HepG2 (cell line): ENCODE measurements at places on chromosomes 1 and 21. TPM values are rescaled to one million over a fixed set of nuclear protein-coding genes. Genes with fewer than 3 reads are reported as not detected.

DNA sequence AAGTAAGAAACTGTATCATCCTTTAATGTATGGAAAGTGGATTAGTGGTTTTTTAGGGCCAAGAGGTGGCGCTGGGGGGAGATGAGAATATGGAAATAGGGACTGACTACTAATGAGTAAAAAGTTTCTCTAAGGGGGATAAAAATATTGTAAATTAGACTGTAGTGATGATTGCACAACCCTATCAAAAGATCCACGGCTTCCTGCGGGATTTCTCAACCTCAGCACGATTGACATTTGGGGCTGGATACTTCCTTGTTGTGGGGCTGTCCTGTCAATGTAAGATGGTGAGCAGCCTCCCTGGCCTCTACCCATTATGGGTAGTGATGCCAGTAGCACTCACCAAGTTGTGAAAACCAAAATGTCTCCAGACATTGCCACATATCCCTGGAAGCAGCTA, 36.0 kb upstream of the PRDM2 start:
- H3K36me3 ChIP-seq, result no peaks in the 10 kb centered on the region
- H3K4me1 ChIP-seq, result no peaks in the 10 kb centered on the region
- no peak overlapping the region for H3K27ac ChIP-seq
- H3K27me3 ChIP-seq, result peaks cover 5% of the 10 kb centered on the region
- no peak overlapping the region for H3K4me3 ChIP-seq

The LCK gene
- 0.83 and 0.93 TPM in 2 replicates for total RNA-seq

DNA sequence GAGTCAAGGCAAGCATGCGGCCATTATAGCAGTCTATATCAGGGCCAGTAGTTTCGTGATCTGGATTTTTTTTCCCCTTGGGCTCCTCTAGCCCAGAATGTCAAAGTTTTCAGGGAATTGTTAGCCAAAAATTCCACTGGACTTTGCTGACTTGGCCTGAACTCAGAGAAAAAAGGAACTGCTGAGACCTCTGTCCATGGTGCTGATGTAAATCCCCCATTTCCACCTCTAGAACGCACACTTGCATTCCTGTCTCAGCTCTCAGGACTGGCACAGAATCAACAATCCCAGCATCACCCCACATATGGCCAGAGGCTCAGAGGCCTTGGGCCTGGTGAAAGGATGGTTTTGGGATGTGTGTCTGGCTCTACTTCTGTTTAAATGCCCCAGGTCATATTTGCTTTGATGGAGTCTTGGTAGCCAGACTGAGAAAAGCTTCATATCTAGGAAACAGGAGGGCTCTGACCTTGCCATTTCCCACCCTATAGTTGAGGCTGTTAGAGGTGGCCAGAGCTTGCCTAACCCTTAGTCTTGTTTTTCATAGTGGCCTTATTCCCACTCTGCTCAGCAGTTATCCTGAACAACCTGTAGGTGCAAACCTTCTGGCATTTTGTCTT, 16.9 kb upstream of the EFCAB14 start:
- no peak overlapping the region for H3K4me3 ChIP-seq
- no peak overlapping the region for H3K27ac ChIP-seq
- no peaks in the 10 kb centered on the region for H3K4me1 ChIP-seq
- peak; percentile 52 for DNase-seq
- H3K27me3 ChIP-seq, result no peaks in the 10 kb centered on the region
- no peaks in the 10 kb centered on the region for H3K36me3 ChIP-seq

The BTF3L4 gene
- 74.3 and 112 TPM in 2 replicates for total RNA-seq

The FAM229A gene
- 0.31 and 3.2 TPM in 2 replicates for total RNA-seq

DNA sequence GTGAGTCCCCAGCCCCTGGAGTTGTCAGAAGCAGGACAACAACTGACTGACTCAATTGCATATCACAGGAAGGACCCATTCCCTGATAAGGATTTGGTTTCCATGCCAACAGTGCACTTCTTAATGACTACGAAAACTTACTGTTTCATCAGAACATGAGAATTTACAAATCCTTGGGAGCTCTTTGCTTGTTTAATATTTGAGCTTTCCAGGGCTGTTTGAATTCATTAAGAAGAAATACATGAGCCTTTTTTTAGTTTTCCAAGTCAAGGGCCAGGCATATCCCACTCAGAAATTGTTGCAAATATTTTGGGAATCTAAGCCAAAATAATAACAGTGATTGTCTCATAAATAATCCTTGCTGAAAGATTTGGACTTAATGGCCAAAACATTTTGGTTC, 27.2 kb upstream of the COL24A1 start:
- H3K4me1 ChIP-seq, result no peaks in the 10 kb centered on the region
- no peak for DNase-seq
- no peak overlapping the region for H3K4me3 ChIP-seq
- no peaks in the 10 kb centered on the region for H3K36me3 ChIP-seq

DNA sequence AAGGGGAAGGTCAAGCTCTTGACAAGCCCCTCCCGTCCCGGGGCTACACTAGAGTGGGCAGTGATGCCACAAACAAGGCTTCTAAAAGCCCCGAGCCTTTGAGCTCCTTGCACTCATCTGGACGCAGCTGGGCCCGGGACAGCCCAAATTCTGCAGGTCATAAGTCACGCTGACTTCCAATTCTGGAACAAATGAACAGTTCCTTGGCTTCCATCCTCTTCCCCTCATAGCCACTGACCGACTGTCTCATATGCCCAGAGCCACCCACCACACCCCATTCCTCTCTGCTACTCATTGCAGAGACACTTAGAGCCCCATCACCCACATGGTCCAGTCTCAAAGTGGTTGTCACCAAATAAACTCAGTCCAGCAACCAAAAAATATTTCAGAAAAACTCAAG, 32.8 kb upstream of the PRELP start:
- no peaks in the 10 kb centered on the region; the same call in none of the 2 replicates for H3K27me3 ChIP-seq
- H3K4me1 ChIP-seq, result no peaks in the 10 kb centered on the region
- no peak overlapping the region for H3K27ac ChIP-seq
- no peak overlapping the region for H3K4me3 ChIP-seq

DNA sequence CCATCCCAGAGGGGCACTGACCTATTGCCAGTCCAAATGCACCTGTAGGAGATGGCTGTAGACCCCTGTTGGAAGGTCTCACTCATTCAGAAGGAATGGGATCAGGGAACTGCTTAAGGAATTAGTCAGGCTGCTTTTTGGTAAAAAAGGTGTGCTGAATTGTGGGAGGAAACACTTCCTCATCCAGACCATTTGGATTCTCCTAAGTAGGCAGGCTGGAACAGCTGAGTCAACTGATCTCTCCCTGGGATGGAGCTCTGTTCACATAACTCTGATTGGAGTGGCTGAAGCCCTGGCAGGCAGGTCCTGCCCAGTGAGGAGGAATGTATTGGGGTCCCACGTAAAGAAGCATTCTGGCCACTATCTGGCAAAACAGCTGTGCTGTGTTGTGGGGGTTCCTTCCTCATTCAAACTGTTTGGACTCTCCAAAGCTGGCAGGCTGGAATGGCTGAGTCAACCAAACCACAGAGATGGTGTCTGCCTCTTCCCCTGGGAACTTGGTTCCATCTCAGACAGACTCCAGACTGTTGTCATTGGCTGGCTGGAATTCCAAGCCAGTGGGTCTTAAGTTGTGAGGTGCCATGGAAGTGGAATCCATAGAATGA, 70.7 kb upstream of the PDC start:
- no peaks in the 10 kb centered on the region for H3K4me1 ChIP-seq
- no peak for DNase-seq
- H3K4me3 ChIP-seq, result no peak overlapping the region
- H3K27ac ChIP-seq, result no peak overlapping the region
- no peaks in the 10 kb centered on the region for H3K27me3 ChIP-seq

DNA sequence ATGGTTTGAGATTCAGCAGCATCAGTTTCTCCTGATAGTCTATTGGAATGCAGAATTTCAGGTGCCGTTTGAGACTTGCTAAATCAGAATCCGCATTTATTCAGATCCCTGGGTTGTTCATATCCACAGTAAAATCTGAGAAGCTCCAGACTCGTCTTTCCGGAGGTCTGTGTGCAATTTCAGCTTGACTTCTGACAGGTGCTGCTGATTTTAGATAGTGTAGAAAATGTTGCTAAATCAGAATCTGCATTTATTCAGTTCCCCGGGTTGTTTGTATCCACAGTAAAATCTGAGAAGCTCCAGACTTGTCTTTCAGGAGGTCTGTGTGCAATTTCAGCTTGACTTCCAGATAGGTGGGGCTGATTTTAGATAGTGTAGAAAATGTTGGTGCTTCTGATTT, 113.7 kb downstream of the PAPPA2 start:
- H3K4me3 ChIP-seq, result no peak overlapping the region
- no peaks in the 10 kb centered on the region for H3K4me1 ChIP-seq
- no peak overlapping the region for H3K27ac ChIP-seq
- H3K27me3 ChIP-seq, result no peaks in the 10 kb centered on the region
- H3K36me3 ChIP-seq, result no peaks in the 10 kb centered on the region

DNA sequence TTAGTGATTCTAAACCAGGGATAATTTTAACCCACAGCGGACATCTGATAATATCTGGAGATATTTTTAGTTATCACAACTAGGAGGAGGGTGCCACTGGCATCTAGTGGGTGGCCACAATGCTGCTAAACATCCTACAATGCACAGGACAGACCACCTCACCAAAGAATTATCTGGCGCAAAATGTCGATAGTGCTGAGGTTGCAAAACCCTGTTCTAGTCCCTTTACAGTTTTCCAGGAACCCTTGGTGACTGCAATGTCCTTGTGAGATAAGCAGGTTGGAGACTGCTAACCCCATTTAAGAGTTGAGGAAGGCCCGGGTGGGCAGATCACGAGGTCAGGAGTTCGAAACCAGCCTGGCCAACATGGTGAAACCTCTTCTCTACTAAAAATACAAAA, 163.1 kb upstream of the BEND5 start:
- DNase-seq, result no peak
- H3K36me3 ChIP-seq, result no peaks in the 10 kb centered on the region
- H3K4me3 ChIP-seq, result no peak overlapping the region
- no peaks in the 10 kb centered on the region for H3K27me3 ChIP-seq

- no peaks in the 10 kb centered on the region for H3K4me1 ChIP-seq
- H3K4me3 ChIP-seq, result no peak overlapping the region
- H3K27ac ChIP-seq, result no peak overlapping the region
- H3K27me3 ChIP-seq, result no peaks in the 10 kb centered on the region
- H3K36me3 ChIP-seq, result no peaks in the 10 kb centered on the region
- DNase-seq, result no peak
These were observed 55.2 kb upstream of the LGALS8 start for GRCh38 chr1:236468625-236469024.

The WNT4 gene
- total RNA-seq, result not detected in 2 replicates

The KRTAP19-4 gene
- total RNA-seq, result not detected in 2 replicates

DNA sequence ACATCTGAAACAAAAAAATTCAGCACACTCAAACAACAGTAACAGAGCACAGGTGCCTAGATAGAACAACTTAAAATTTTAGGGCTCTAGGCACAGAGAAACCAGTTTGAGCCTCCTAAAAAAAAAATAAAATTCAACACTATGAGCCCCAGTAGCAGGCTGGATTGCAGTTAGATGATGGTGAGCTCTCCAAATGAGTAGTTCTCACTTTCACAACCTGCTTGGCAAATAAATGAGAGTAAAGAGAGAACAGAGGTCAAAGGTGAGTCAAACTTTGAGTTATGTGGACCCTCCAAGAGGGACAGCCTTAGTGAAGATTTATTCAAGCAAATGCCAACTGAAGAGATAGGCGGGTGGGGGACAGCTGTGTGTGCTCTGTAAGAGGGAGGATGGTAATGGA, 3.6 kb downstream of the BEND5 start:
- DNase-seq, result no peak
- H3K27ac ChIP-seq, result no peak overlapping the region
- no peaks in the 10 kb centered on the region for H3K36me3 ChIP-seq
- H3K4me3 ChIP-seq, result no peak overlapping the region
- no peaks in the 10 kb centered on the region for H3K4me1 ChIP-seq
- H3K27me3 ChIP-seq, result peaks cover 1% of the 10 kb centered on the region

- H3K36me3 ChIP-seq, result no peaks in the 10 kb centered on the region
- no peak overlapping the region for H3K4me3 ChIP-seq
These were observed 158.4 kb downstream of the SEC16B start for GRCh38 chr1:177811429-177811828.

DNA sequence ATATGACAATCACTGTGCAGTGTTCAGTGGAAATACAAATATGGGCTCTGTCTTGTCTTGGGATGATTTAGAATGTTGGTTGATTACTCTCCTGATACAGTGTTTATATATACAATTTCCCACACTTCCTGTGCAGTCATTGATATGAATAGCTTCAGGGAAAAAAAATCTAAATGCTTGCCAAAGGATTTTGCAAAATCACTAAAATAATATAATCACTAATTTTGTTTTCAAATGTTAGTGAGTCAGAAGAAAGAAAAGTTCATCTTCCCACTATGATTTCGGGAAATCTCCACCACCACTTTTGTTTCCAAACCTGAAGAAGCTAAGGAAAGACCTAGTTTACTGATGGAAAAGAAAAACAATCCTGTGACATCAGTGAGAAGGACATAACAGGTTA, 32.1 kb upstream of the CHRM3 start:
- no peaks in the 10 kb centered on the region; the same call in 1 of the 2 replicates for H3K27me3 ChIP-seq
- no peak overlapping the region for H3K4me3 ChIP-seq
- DNase-seq, result no peak
- H3K36me3 ChIP-seq, result no peaks in the 10 kb centered on the region
- no peaks in the 10 kb centered on the region for H3K4me1 ChIP-seq

DNA sequence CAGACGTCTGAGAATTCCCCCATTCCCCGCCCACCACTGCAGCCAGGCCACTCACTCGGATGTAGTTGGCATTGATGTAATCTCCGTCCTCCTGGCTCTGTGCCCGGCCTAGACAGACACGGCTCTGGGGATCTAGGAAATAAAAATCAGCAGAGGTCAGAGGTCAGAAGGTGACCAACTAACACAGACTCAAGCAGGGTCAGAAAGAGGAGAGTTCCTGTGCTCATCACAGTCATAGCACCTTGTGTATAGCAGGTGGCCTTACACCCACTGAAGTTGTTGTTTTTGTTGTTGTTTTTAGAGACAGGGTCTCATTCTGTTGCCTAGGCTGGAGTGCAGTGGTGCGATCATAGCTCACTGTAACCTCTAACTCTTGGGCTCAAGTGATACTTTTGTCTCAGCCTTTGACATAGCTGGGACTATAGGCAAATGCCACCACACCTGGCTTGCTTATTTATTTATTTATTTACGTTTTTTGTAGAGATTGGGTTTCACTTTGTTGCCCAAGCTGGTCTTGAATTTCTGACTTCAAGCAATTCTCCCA, 4.9 kb downstream of the PTPN7 start:
- peaks cover 12% of the 10 kb centered on the region for H3K4me1 ChIP-seq
- H3K27ac ChIP-seq, result no peak overlapping the region
- H3K4me3 ChIP-seq, result no peak overlapping the region
- no peaks in the 10 kb centered on the region for H3K36me3 ChIP-seq
- no peak for DNase-seq
- H3K27me3 ChIP-seq, result peaks cover 4% of the 10 kb centered on the region; the same call in 1 of the 2 replicates

The PUM1 gene
- total RNA-seq, result 64.7 and 84.6 TPM in 2 replicates

- H3K36me3 ChIP-seq, result no peaks in the 10 kb centered on the region
- H3K4me1 ChIP-seq, result peaks cover 30% of the 10 kb centered on the region
- H3K4me3 ChIP-seq, result no peak overlapping the region
These were observed 52.2 kb downstream of the MAP3K7CL start for GRCh38 chr21:29182691-29183092.

The C1orf159 gene
- 3.8 and 6.7 TPM in 2 replicates for total RNA-seq
